Psoas muscle (tissue), 8 donors: ENCODE measurements at places on chromosomes 6 and 20. TPM values are rescaled to one million over a fixed set of nuclear protein-coding genes. Genes with fewer than 3 reads are reported as not detected.

The RAB23 gene
- total RNA-seq = 10.1 TPM

- H3K4me3 ChIP-seq = no peak overlapping the region
- no peak overlapping the region for H3K27ac ChIP-seq
- H3K4me1 ChIP-seq = no peaks in the 10 kb centered on the region
- no peaks in the 10 kb centered on the region for H3K36me3 ChIP-seq
- DNase-seq = no peak
- H3K27me3 ChIP-seq = no peaks in the 10 kb centered on the region
These were observed 370.3 kb downstream of the CD109 start for GRCh38 chr6:74066168-74066871.

GRCh38 chr20:9203081-9203447 lies 134.2 kb downstream of the PLCB4 start:
- no peak overlapping the region for H3K27ac ChIP-seq
- H3K4me1 ChIP-seq = no peaks in the 10 kb centered on the region
- no peak overlapping the region for H3K4me3 ChIP-seq
- H3K36me3 ChIP-seq = no peaks in the 10 kb centered on the region
- DNase-seq = no peak
- no peaks in the 10 kb centered on the region for H3K27me3 ChIP-seq

- H3K36me3 ChIP-seq = no peaks in the 10 kb centered on the region
- no peak overlapping the region for H3K27ac ChIP-seq
- H3K27me3 ChIP-seq = no peaks in the 10 kb centered on the region
These were observed 65.4 kb upstream of the AKIRIN2 start for GRCh38 chr6:87767478-87767877.

- no peak for DNase-seq
- no peaks in the 10 kb centered on the region for H3K36me3 ChIP-seq
- no peaks in the 10 kb centered on the region for H3K4me1 ChIP-seq
These were observed 11.6 kb upstream of the HLA-G start for GRCh38 chr6:29816030-29816429.

GRCh38 chr20:49579195-49579594 lies 11.3 kb upstream of the PTGIS start:
- no peak overlapping the region for H3K4me3 ChIP-seq
- no peak for DNase-seq
- H3K27ac ChIP-seq = no peak overlapping the region
- H3K4me1 ChIP-seq = no peaks in the 10 kb centered on the region
- H3K36me3 ChIP-seq = no peaks in the 10 kb centered on the region
- H3K27me3 ChIP-seq = peaks cover 1% of the 10 kb centered on the region
